IPS-NIHi11 (cell line): ENCODE measurements at places on chromosomes 3 and 15.

DNA sequence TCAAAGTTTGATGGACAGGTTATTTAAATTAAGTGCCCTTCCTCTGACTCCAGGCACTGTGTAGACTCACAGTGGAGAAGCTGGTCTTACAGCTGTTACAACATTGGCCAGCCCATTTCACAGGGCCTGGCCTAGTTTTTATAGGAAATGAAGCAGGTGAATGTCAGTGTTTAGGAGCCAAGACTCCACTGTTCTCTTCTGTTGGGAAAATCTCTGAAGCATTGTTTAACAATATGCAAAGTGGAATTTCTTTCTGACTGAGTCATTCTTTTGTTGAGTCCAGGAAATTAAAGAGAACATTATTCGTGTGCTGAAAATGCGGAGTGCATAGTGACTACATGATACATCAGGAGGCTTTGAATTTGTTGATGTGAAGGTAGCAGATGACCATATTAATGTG lies 64.7 kb downstream of the ARRDC4 start:
- no peak for DNase-seq

DNA sequence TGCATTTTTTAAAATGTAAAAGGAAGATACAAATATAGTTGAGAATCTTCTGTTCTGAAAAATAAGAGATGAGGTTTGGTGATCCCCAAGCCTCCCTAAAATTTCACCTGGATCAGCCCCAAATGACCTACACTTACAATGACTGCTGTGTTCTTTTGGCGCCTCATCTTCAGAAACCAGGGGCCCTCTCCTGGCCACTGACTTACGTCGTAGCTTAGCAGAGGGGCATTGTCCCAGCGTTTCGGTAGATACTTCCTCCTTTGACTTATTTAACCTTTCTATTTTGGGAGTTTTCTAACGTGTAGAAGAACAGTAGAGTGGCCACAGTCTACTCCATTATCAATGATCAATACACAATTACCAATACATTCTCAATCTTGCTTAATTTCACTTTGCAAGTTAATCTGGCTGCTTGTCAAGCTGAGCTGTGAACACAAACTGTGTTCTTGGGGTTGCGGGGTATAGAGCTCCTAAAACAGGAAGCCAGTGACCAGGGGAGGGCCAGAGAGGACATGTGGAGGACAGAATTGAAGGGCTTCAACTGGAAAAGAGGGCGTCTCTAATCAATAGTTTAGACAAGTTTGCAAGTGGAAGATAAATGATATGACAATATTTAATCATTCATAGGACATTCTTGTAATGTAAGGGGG lies 419.5 kb downstream of the LPP start:
- DNase-seq: peak; percentile 16

GRCh38 chr15:91593653-91594052 lies 259.9 kb upstream of the SLCO3A1 start:
- no peak for DNase-seq

DNA sequence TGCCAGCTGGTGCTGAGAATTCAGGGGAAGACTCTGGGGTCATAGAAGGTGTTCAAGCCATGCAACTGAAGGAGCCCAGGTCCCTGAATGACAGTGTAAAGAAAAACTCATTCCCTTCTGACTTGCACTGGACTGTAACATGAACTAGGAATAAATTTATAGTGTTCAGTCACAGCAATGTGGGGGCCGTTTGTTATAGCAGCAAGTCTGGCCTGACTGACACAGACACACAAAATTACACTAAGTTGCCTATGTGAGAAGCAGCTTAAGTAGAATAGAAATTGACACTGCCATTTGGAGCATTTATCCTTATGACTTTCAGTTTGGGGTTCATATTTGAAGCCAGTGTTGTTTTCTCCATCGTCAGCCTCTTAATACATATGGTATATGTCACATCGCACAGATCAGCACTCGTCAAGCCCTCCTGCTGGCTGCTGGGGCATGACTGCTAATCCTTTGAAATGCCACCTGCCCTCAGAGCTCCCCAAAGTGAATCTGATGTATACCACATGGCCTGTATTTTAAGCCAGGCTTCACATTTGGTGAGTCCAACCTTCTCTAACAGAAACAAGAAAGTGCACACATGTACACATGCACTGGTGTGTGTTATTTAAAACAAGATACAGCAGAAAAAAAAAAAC lies 17.1 kb upstream of the HEG1 start:
- no peak for DNase-seq

DNA sequence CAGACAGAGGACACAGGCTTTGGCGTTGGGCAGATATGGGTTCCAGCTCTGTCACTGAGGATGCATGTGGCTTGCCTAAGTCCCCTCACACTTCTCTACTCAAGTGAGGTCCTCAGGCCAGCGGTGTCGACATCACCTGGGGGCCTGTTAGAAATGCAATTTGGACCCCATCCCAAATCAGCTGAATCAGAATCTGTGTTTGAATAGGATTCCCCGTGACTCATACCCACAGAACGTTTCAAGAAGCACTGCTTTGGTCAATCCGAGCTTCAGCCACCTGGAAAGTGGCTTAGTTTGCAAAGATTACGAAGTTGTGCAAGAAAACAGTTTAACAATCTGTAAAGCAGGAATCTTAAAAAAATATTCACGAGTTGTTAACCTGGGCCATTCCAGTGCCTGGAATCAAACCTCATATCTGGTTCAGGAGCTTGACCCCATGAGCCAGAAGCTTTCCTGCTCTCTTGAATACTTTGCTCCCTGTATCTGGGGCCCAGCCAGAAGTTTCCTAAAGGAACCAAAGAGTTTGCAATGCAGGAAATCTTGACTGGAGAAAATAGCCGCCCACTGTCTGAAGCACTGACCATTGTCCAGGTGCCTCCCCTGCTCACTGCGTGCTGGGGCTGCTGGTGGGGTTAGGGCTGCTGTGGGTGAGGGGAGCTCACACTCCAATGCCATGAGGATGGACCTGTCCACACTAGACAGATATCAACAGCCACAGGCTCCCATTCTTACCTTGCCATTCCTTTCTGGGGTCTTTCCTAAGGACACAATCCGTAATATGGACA lies 208.5 kb upstream of the LINGO1 start:
- no peak for DNase-seq

GRCh38 chr15:39682366-39682765 lies 100.3 kb downstream of the FSIP1 start:
- DNase-seq: no peak

DNA sequence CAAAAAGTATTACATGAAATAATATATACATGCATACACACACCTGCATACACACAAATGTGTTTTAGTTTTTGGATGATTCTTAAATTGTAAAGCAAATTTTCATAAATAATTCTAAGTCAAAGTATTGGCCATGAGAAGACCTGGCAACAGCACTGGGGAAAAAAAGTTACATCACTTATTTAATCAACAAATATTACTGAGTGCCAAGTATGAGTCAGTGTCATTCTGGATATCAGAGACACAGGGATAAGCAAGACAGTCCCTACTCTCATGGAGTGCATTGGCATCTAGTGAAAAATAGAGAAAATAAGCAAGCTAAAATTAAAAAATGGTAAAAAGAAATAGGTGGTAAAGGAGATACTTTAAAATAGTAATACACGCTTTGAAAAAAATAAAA lies 29.4 kb upstream of the GUCA1C start:
- no peak for DNase-seq

DNA sequence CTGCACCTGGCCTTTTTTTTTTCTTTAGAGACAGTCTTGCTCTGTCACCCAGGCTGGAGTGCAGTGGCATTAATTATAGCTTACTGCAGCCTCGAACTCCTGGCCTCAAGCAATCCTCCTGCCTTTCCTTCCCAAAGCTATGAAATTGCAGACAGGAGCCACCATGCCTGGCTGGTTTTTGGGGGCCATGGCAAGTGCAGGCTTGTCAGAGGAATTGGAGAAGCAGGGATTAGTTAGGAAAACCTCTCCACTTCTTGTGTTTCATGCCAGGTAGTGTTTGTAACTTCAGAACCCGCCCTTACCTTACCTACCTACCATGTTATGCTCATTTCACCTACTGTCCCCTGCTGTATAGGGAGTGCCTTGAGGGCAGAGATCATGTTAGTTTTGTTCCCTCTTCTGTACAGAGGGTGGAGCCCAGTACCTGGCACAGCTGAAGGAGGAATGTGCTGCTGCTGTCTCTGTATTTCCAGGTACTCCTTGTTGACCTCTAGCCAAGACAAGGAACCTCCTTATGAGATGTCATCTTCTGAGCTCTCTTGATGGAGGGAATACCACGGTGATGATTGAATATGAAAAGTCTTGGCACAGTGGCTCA lies 43.8 kb downstream of the TRAK1 start:
- DNase-seq: no peak

DNA sequence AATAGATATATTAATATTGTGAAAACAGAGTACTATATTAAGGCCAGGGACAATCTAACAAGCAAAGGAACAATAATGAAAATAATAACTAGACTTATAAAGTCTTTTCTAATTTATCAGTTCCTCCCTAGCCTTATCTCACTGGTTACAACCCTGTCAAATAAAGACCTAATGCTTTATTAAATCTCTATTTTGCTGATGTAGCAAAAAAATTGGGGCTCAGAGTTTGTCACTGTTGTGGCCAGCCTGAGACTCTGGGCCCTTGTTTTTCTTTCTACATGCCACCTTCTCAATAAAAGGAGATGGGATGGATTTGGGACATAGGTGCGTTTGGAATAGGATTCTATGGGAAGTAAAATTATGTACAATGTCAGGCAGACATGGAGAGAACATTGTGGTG lies 937.0 kb downstream of the IGSF11 start:
- DNase-seq: no peak

GRCh38 chr3:127590282-127590592 lies 296 bp downstream of the TPRA1 start:
- DNase-seq: no peak

DNA sequence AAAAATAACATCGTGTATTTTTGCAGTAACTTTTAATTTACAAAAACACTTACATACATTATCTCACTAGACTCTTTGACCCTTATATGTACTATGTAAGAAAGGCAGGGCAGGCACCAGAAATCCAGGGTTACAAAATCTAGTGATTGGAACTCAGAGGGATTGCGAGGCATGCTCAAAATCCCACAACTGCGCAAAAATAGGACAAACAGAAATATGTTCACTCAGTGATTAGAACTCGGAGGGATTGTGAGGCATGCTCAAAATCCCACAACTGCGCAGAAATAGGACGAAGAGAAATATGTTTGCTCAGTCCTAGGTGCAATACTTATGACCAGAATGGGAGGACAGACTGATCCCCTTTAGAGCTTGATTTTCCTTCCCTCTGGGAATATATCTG lies 79.2 kb upstream of the TGFBR2 start:
- DNase-seq: no peak

GRCh38 chr3:22634433-22634832 lies 568.7 kb upstream of the UBE2E2 start:
- no peak for DNase-seq

DNA sequence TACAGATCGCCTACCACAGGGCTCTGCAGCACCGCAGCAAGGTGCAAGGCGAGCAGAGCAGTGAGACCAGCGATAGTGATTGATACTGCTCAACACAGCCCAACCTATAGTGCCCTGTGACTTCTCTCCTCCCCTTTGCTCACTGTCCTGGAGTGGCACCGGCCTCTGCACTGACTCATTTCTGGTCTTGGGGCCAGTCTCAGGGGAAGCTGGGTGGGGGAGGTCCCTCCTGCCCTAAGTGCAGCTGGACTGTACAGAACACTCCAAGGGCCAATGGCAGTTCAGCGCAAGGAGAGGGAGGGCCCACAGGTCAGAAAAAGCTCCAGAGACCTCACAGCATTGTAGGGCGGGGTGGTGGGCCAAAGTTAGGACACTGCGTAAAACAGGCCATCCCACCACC lies 2.5 kb upstream of the OGG1 start:
- no peak for DNase-seq

DNA sequence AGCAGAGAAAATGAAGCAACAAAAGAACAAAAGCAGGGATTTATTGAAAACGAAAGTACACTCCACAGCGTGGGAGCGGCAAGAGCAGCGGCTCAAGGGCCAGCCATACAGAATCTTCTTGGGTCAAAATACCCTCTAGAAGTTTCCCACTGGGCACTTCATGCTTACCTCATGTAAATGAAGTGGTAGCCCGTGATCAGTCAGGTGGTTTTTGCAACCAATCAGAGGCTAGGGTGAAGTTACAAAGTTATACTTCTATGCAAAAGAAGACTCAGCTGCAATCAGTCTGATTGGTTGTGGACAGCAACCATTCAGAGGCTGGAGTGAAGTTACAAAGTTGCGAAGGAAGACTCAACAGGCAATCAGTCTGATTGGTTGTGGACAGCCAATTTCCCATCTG lies 37.8 kb upstream of the TRH start:
- DNase-seq: no peak

DNA sequence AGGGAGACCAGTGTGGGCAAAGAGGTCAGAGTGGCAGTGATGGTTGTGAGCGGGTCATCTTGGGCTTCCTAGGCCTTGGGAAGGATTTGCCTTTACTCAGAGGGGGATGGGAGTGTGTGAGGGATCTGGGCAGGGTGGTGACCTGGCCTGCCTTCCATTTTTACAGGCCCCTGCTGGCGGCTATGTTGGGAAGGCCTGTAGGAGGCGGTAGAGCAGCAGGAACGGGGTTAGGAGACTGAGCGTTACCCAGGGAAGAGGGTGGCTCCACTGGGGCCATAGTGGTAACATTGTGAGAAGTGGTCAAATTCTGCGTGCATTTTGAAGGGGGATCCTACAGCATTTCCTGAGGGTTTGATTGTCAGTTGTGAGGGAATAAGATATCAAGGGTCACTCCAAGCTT lies 307.3 kb upstream of the CTDSPL start:
- peak; percentile 77 for DNase-seq

GRCh38 chr3:27943106-27943505 lies 221.0 kb upstream of the EOMES start:
- peak; percentile 33 for DNase-seq

- no peak for DNase-seq
These were observed 28.3 kb downstream of the IMPG2 start for GRCh38 chr3:101292027-101292426.

- DNase-seq: no peak
These were observed 1108.3 kb downstream of the ROBO1 start for GRCh38 chr3:78659386-78659987.

- DNase-seq: no peak
These were observed 1.8 kb downstream of the DIPK2A start for GRCh38 chr3:143973259-143974021.

- DNase-seq: no peak
These were observed 210.0 kb upstream of the PPP2R3A start for GRCh38 chr3:135755330-135756105.

DNA sequence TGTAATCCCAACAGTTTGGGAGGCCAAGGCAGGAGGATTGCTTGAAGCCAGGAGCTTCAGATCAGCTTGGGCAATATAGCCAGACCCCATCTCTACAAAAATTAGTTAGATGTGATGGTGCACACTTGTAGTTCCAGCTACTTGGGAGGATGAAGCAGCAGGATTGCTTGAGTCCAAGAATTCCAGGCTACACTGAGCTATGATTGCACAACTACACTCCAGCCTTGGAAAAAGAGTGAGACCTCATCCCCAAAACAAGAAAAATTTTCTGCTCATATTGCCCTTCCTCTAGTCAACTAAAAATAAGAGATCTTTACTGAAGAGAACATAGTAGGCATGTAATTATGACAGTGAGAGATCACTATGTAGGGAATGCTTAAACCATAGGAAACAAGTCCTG lies 60.9 kb upstream of the SPATA12 start:
- DNase-seq: no peak

GRCh38 chr3:15154326-15154725 lies 51.7 kb upstream of the CAPN7 start:
- DNase-seq: no peak
